ENCODE measurements at places on chromosomes 11 and 22.

GRCh38 chr11:95655536-95655935 lies 134.0 kb downstream of the FAM76B start:
- DNase-seq = no peak

DNA sequence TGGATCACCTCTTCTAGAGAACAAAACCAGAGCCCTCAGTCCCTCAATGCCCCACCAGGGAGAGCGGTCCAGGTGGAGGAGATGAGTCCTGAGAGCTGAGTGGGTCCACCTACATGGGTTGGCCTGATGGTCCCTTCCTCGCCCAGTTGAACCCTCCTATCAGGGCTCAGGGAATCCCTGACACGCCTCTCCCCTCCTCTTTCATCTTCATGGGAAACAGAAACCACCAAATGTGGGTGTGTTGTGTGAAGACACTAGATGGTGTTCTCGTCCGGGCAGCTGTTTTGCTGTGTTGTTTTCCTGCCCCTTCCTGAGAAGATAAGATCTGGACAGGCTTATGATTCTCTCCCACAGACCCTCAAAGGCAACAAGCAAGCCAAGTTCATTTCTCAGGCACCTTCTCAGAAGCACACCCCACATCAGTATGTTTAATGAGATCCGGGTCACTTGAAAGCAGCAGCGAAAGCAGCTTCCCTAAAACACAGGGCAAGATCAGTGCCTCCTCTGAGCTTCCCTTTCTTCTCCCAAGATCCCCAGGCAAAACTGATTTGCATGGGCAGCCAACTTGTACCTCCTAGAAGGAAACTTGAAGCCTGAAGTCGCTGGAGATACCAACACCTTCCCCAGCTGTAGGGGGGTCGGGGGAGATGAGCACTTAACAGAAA lies 35.3 kb upstream of the POU2AF1 start:
- DNase-seq = no peak

DNA sequence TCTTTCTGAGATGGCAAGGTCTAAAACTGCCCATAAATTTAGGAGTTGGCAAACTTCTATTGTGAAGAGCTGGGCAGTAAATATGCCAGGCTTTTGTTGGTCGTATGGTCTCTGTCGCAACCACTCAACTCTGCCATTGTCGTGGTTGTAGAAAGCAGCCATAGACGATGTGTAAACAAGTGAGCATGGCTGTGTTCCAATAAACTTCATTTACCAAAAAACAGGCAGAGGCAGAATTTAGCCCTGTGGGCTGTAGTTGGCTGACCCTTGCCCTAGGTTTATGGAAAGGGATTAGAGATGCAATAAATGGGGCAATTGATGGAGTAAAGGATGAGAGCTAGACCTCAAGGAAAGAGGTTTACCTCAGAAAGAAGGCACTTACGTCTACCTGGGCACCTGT lies 17.6 kb downstream of the YPEL4 start:
- no peak for DNase-seq

- no peak for DNase-seq
Observed at GRCh38 chr22:30212996-30213441, 33.5 kb downstream of the LIF start.

DNA sequence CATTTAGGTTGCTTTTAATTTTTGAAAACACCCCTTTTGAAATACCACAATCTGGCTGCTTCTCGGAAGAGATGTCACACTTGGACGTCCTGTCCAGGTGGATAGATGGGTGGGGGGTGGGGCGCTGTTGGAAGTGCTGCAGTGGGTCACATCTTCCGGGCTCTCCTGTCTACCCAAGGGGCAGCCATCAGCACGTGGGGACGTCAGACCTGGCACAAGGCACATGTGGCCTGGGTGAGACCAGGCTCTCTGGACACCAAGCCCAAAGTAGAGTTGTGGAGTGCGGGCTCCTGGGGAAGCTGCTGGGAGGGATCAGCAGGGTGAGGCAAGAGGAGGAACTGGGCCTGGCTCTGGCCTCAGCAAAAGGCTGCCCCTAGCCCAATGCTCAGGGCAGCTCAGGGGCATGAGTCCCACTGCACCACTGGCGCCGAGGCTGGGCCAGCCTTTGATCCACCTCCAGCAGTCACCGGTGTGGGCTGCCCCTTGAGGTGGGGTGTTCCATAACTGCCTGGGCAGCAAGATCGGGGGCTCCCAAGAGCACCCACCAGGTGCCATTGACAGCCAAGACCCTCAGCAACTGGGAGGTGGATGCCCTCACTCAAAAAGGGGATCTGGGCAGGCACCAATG lies 68.6 kb upstream of the CCND1 start:
- DNase-seq = no peak

- no peak for DNase-seq
Observed at GRCh38 chr11:72069200-72069599, 11.1 kb downstream of the NUMA1 start.

DNA sequence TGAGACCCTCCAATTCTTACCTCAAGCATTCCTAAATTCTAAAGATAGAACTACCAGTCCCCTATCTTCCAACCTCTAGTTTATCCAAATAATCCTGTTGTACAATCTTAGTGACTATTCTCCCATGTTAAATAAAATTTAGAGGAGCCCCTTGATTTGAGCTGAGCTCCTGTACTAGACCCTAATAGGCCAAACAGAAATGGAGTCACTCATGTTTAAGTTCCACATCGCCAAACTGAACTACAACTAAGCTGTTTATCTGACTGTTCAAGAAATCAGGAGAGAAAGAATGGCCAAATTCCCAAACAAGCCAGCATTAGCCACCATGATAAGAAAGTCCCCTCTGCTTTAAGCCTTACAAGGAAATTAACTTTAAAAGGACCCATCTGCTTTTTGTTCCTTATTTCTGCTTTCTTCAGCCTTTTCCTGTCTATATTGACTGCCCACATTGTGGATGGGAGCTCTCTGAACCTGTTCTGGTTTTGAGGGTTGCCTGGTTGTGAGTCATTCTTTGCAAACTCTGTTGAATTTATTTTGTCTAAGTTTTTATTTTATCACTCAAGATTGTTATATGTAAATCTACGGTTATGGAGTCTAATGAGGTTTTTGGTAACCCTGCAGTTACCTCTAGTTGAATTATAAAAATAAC lies 90.4 kb downstream of the TTC28 start:
- no peak for DNase-seq

- no peak for DNase-seq
Observed at GRCh38 chr11:109130910-109131309, 291.1 kb upstream of the C11orf87 start.

- DNase-seq = no peak
Observed at GRCh38 chr11:45901626-45902025, 5.4 kb downstream of the FREY1 start.

DNA sequence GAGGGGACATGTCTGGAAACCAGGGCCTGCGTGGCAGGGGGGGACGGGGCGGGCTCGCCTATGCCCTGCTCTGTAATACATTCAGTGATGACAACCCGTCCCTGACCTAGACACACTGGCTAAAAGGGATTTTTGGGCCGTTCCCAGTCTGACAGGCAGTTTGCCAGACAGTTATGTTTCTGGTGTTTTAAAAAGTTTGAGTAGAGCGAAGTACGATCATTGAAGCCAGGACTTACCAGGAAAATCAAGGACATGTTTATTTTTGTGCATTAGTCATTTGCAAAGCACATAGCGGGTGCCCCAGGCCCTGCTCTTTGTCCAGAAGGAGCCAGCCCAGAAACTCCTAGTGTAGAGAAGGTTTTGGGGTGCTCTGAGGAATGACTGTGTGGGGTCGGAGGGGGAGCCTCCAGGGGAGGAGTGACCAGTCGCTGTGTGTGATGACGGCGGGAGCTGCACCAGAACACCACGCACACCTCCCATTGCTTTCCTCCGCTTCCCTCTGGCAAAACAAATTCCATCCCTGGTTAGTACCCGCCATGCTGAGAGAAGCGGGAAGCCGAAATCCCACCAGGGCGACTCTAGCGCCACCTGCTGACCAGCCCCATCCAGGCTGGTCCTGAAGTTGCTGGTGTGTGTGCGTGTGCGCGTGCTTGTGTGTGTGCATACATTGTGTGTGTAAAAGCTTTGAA lies 50.8 kb downstream of the FBLN1 start:
- DNase-seq = peak; percentile 83

GRCh38 chr11:772429-773390 lies 4.6 kb downstream of the GATD1 start:
- DNase-seq = no peak

DNA sequence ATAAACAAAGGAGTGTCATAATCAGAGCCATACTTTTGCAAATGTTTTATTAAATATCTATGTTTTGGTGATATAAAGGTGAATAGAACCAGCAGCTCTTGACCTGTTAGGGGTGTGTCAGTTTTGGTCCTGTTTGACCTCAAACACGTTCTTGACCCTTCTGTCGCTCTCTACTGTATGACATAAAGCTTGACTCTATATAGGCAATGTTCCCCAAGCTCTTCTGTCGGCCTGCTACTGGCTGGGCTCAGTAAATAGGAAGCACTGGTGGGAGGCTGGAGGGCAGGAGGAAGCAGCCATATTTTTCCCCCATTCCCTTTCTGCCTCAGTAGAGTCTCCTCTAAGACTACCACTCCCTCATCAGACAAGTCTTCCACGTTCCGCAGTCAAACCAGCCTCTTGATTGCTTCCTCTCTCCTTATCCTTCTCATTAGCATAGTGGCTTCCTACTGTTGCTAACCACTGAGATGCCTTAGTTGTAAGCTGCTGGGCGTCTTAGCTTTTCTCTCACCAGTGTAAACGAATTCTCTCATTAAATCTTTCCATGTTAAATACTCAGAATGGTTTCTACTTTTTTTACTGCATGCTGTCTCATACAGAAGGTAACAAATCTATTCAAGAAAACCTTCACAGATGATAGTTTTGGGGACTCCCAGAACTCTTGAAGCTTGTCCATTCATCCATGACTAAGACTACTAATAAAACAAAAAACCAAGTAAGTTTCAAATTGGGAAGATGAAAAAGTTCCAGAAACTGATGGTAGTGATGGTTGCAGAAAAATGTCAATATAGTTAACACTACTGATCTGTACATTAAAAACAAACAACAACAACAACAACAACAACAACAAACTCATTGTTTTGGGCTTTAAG lies 3.3 kb downstream of the NPAT start:
- no peak for DNase-seq

DNA sequence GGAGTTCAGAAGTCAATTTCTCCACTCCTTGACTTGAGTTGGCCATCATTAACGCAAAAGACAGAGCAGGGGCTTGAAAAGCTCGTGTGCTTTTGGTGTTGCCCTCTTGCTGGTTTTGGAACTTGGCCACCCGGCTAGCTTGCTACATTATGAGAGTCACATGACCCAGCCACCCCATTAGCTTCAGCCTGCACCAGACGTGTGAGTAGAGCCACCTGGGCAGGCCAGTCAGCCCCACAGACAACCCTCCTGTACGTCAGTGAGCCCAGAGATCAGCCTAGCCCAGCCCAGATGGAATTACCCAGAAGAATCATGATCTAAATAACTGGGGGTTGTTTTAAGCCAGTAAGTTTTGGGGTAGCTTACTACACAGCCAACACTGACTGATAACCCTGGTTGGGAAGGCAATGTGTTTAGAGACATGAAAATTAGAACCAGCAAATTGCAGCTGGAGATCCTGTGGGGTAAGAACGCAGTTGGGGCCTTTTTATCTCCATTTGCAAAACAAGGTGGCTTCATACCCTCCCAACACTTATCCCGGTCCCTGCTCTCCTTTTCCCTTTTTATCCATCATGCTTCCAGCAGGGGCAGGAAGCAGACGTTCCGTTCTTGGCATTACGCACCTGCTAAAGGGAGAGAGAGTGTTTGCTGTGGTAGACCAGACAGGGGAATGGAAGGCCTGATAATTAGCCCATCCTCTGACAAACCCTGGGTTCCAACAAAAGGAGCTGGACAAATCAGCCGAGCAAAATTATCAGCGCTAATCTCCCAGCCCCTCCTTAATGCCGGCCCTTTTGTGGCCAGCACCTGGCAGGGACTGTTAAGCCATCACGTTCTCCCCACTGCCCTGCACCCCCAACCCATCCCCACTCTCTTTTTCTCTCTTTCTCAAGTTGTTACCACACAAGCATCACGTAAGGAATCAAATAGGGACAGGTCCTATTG lies 548.7 kb upstream of the CADM1 start:
- peak; percentile 41 for DNase-seq

DNA sequence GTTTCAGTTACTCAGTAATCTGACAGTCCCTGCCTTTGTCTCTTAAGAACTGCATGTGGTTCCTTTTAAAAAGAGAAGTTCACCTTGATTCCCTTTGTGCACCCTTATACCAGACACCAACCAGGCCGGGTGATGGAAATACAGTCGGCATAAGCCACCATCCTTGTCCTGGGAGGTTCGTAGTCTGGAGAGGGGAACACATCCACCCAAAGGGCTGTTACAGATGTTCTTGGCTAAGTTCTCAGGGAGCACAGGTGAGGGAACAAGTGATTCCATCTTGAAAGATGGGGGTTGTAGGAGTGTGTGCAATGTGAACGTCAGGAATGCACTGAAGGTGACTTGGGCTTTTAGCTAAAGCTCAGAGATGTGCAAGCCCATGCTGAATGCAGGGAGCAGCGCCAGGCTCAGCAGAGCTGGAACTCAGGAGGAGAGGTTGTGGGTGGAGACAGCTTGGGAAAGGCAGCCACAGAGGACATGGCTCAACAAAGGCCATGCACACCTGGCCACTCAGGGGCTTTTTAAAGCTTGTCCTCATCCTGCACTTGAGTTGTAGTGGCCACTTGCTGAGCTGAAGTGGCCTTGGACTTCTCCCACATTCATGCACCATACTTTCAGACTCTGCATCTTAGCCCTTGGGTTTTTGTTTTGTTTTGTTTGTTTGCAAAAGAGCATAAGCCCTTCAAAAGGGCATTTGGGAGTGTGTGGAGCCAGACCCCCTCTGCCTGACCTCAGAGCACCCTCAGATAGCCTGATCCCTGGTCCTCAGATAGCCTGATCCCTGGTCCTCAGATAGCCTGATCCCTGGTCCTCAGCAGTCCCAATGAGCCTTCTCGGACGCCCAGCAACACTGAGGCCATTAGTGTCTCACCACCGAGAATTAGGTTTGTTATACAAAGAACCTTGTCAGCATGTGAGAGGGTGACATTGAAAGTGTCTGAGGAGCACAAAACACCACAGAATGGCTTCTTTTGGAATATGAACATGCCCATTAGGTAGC lies 12.7 kb upstream of the TMA7B start:
- no peak for DNase-seq

DNA sequence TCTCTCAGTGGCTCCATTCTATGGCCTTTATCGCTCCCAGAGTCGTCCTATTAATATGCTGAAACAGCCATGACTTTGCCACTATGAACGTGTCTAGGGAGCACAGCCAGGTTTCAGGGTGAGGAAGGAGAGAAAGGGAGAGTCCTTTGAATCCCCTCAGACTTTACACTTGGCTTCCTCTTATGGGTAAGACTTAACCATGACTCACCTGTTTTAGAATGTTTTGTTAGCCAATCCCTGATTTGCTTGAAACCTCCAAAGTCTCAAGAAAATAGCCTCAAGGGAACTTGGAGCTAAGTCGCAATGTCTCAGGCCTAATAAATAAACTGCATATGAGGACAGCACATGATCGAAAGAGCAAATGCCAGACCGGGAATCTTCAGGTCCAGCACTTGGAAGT lies 131.2 kb upstream of the RCN1 start:
- no peak for DNase-seq

- DNase-seq = no peak
Observed at GRCh38 chr11:119248750-119249670, 42.9 kb downstream of the CBL start.

- no peak for DNase-seq
Observed at GRCh38 chr22:50282361-50283155, 12.4 kb upstream of the MAPK11 start.
